Mesothelial cell of epicardium (in vitro differentiated cells): ENCODE measurements at places on chromosomes 5 and 9.
A peak's percentile ranks its signal among the peaks of the same experiment; 100 is the strongest.

DNA sequence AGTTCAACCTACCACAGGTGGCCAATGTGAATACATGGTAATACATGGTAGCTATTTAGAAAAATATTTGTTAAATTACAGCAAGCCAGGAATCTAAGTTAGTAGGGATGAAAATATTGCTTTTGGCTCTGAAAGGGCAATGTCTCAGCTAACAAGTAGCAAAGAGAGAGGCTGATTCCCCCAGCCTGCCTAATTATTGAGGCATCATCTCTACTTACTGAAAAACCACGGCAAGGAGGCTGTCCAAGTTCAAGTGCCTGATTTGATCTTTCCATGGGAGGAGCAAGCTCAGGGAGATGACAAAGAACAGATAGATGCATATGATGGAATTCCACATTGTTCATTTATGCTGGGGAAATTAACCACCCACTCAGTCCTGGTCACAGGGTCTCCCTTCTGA is 28.7 kb upstream of the UBTD2 start:
- no peak for DNase-seq
- no peak overlapping the region for H3K27ac ChIP-seq
- H3K36me3 ChIP-seq = no peaks in the 10 kb centered on the region
- H3K27me3 ChIP-seq = no peaks in the 10 kb centered on the region

GRCh38 chr9:99954819-99955218 is 48.4 kb downstream of the STX17 start:
- peak overlapping the region; percentile 44 for H3K27ac ChIP-seq
- no peaks in the 10 kb centered on the region for H3K27me3 ChIP-seq
- H3K4me3 ChIP-seq = no peak overlapping the region
- H3K4me1 ChIP-seq = peaks cover 11% of the 10 kb centered on the region
- DNase-seq = no peak
- peaks cover 46% of the 10 kb centered on the region for H3K36me3 ChIP-seq

DNA sequence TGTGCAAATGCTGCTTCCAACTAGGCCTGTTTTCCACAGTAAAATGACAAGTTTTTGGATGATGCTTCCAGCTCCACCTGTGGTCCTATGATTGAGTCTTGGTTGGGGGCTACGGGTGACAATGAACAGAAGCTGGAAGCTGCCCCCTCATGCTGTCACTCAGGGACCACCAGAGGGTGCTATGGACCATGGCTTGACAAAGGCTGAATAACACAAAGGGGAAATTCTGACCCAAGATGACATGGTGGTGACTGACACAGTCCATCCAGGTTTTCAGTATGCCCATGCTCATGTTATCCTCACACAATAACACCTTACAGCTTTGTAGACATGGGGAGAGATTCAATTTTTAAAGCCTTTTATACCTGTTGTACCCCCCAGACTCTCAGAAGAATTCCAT is 23.9 kb upstream of the SAP30L start:
- DNase-seq = no peak
- H3K4me3 ChIP-seq = no peak overlapping the region
- no peak overlapping the region for H3K27ac ChIP-seq
- no peaks in the 10 kb centered on the region for H3K27me3 ChIP-seq
- H3K36me3 ChIP-seq = peaks cover 25% of the 10 kb centered on the region
- peaks cover 10% of the 10 kb centered on the region for H3K4me1 ChIP-seq

GRCh38 chr5:67858471-67859031 is 357.0 kb upstream of the PIK3R1 start:
- H3K4me1 ChIP-seq = peaks cover 6% of the 10 kb centered on the region
- no peaks in the 10 kb centered on the region for H3K27me3 ChIP-seq
- no peak overlapping the region for H3K4me3 ChIP-seq
- no peak overlapping the region for H3K27ac ChIP-seq
- no peaks in the 10 kb centered on the region for H3K36me3 ChIP-seq
- no peak for DNase-seq

DNA sequence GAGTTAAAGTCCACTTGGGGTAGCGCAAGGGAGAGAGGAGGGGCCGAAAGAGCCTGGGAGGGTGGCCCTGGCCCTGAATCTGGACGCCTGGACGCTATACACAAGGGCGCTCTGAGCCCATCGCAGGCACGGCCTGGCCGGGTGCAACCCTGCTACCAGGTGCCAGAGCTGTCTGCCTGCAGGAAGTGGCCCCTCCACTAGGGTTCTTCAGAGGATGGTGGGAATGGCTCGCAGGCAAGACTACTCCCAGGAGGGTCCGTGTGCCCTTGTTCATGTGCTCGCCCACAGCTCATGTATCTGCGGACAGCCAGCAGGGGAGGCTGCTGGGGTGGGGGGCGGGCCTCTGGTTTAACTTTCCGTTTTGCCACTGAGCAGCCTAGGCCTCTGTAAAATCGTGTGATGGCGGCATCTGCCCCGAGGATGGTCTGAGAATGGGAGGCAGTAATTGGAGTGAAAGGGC is 1.4 kb upstream of the NKD2 start:
- H3K4me3 ChIP-seq = peak overlapping the region; percentile 43
- no peak for DNase-seq
- peaks cover 74% of the 10 kb centered on the region for H3K27me3 ChIP-seq
- H3K36me3 ChIP-seq = no peaks in the 10 kb centered on the region
- no peak overlapping the region for H3K27ac ChIP-seq

GRCh38 chr5:95043648-95044047 is 241.2 kb downstream of the MCTP1 start:
- H3K27me3 ChIP-seq = no peaks in the 10 kb centered on the region
- DNase-seq = no peak
- H3K27ac ChIP-seq = no peak overlapping the region
- H3K4me3 ChIP-seq = no peak overlapping the region
- H3K36me3 ChIP-seq = no peaks in the 10 kb centered on the region
- peaks cover 7% of the 10 kb centered on the region for H3K4me1 ChIP-seq

DNA sequence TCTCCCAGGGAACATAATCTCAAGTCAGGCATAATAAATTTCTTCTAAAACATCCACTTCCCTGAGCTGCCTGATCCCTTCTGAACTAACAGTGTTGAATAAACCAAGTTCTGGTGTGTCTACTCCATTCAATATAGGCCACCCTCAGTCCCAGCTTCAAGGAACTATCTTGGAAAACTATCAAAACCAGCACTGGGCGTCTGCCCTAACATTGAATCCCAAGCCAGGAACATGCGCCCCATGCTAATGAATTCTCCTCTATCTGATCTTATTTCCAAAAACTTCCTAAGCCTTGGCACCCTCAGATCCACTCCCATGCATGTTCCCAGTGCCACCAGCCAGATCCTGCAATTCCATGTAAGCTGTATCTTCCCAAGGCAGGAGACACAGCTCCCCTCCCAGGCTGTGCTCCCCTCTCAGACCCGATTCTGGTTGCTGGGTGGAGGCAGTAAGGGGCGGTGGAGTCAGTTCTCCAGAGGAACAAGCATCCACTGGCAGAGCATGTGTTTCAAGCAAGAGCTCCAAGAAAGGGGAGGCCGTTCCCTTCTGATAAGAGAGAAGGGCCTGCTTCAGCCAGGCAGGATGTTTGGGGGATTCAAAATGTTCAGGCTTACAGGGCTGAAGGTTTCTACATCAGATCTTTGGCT is 13.1 kb upstream of the FOXI1 start:
- peaks cover 53% of the 10 kb centered on the region for H3K27me3 ChIP-seq
- no peaks in the 10 kb centered on the region for H3K36me3 ChIP-seq
- H3K4me3 ChIP-seq = no peak overlapping the region
- no peak for DNase-seq
- no peaks in the 10 kb centered on the region for H3K4me1 ChIP-seq

DNA sequence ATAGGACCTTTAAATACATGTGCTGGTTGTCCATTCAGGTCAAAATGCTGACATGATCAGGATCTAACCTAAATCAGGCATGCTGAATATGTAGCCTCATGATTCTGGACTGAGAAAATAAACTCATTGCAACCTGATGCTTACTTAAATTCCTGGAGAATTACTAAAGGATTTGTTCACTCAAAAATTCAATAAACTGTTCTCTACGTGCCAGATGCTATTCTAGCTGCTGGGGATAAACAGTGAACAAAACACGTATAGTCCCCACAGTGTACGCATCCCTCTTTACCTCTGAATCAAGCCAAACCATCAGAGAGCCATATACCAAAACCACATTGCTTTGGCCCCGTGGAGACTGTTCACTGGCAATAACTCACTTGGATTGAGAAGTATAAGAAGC is 6.1 kb downstream of the SCAI start:
- no peaks in the 10 kb centered on the region for H3K27me3 ChIP-seq
- no peak for DNase-seq
- no peak overlapping the region for H3K4me3 ChIP-seq
- H3K36me3 ChIP-seq = peaks cover 19% of the 10 kb centered on the region
- no peak overlapping the region for H3K27ac ChIP-seq

GRCh38 chr5:103587185-103587748 is 24.7 kb upstream of the NUDT12 start:
- DNase-seq = no peak
- H3K4me3 ChIP-seq = no peak overlapping the region
- no peaks in the 10 kb centered on the region for H3K27me3 ChIP-seq
- H3K36me3 ChIP-seq = no peaks in the 10 kb centered on the region

DNA sequence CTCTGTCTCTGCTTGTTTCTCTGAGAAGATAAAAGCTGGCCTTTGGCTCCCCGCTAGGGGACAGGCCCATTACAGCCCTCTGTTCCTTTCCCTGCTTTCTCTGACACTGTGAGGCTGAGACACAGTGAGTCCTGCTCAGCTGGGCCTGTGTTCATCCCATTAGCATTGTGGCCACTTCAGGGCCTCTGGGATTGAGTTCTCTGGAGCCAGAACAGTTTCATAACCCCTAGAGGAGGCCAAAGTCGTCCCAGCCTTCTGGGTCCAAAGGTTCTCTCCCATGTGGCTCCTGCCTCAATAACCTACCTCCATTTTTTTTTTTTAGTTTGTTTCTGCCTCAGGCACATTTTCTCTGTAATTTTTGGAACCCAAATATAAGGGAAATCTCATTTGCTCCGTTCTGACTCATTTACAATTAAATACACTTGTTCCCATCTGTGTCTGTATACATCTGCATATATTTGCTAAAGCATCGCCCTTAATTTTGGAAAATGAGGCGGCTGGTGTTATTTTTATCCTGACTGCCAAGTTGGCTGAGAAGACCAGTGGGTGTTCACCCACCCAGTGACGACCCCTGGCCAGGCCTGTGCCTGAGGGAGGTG is 27.3 kb upstream of the CTNNA1 start:
- H3K27ac ChIP-seq = peak overlapping the region; percentile 96
- H3K4me3 ChIP-seq = peak overlapping the region; percentile 20
- DNase-seq = no peak
- H3K36me3 ChIP-seq = no peaks in the 10 kb centered on the region

GRCh38 chr9:121990600-121991306 is 102.4 kb downstream of the TTLL11 start:
- no peaks in the 10 kb centered on the region for H3K36me3 ChIP-seq
- no peak overlapping the region for H3K27ac ChIP-seq
- no peak for DNase-seq
- no peak overlapping the region for H3K4me3 ChIP-seq

- H3K4me1 ChIP-seq = peaks cover 2% of the 10 kb centered on the region
- no peak overlapping the region for H3K27ac ChIP-seq
- H3K27me3 ChIP-seq = no peaks in the 10 kb centered on the region
- peaks cover 50% of the 10 kb centered on the region for H3K36me3 ChIP-seq
Observed at GRCh38 chr5:5150667-5151066, 10.5 kb downstream of the ADAMTS16 start.

DNA sequence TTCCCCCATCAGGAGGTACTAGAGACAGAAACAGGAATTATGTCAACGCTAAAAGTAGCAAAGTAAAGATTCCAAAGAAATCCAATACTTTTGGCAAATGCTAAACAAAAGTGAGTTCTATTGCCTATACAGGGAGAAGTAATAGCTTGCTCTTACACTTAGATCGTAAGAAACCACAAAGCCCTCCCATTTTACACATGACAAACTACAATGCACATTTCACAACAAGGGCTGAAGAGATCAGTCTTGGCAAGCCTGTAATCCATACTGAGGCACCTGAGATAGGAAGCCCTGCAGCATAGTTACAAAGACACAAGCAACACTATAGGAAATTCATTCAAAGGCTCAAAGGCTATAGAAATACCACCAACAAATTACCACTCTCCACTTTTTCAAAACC is 7.7 kb downstream of the HNRNPK start:
- H3K4me3 ChIP-seq = no peak overlapping the region
- H3K27me3 ChIP-seq = no peaks in the 10 kb centered on the region
- peaks cover 27% of the 10 kb centered on the region for H3K4me1 ChIP-seq
- peaks cover 77% of the 10 kb centered on the region for H3K36me3 ChIP-seq
- DNase-seq = no peak
- peak overlapping the region; percentile 15 for H3K27ac ChIP-seq

DNA sequence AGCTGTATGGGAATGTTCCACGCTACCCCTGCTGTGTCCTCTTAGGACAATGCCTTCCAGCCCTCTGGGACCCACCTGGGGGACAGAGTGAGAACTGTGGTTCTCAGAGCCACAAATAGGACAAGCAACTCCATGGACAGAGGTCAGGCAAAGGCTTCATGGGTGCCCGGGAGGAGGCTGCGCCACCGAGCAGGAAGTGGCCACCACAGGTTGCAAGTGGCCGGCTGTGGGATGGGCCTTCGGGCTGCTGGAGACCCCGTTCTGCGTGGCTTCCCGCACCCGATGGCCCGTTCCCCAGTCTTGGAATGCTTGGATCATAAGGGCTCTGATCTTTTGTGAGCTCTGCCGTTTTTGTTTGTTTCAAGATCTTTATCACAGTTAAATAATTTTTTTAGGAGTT is 118.8 kb downstream of the BOD1 start:
- no peak for DNase-seq
- H3K27me3 ChIP-seq = peaks cover 11% of the 10 kb centered on the region
- no peak overlapping the region for H3K4me3 ChIP-seq
- H3K36me3 ChIP-seq = no peaks in the 10 kb centered on the region

- no peak for DNase-seq
- no peaks in the 10 kb centered on the region for H3K27me3 ChIP-seq
- no peak overlapping the region for H3K4me3 ChIP-seq
- no peak overlapping the region for H3K27ac ChIP-seq
- peaks cover 14% of the 10 kb centered on the region for H3K4me1 ChIP-seq
- H3K36me3 ChIP-seq = no peaks in the 10 kb centered on the region
Observed at GRCh38 chr5:140398379-140398811, 3.2 kb upstream of the ANKHD1 start.

DNA sequence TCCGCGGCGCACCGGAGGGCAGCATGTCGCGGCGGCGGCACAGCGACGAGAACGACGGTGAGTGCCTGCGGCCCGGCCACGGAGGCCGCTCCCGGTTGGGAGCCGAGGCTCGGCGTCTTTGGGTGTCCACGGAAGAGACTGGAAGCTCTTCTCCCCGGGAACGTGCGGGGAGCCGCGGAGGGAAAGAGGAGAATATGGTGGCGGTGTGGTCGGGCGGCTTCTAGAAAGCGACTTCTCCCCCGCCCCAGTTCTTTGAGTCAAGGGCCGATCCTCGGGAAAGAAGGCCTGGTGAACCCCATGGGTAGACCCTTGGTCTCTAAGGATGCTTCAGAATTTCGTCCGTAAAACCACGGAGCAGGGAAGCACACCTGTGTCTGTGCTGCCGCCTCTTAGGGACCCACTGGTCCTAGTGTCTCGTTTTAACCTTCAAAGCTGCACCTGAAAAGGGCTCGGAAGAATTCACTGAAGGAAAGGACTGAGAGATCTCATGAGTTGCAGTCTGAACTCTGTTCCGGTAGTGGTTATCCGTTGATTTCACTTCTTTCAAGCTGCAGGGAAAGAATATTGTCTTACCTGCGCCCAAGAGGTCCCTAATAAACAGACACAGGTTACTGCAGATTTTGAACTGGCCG is 354 bp downstream of the NCBP1 start:
- no peaks in the 10 kb centered on the region for H3K27me3 ChIP-seq
- H3K4me3 ChIP-seq = peak overlapping the region; percentile 83
- no peaks in the 10 kb centered on the region for H3K36me3 ChIP-seq
- H3K27ac ChIP-seq = peak overlapping the region; percentile 100
- H3K4me1 ChIP-seq = peaks cover 34% of the 10 kb centered on the region
- no peak for DNase-seq

- no peaks in the 10 kb centered on the region for H3K36me3 ChIP-seq
- peak within 1 kb of the TSS; percentile 84 for H3K27ac ChIP-seq
- DNase-seq = peak; percentile 56
- H3K4me3 ChIP-seq = peak within 1 kb of the TSS; percentile 76
- H3K27me3 ChIP-seq = no peaks in the 10 kb centered on the region
- peaks cover 38% of the 10 kb centered on the region for H3K4me1 ChIP-seq
Observed at GRCh38 chr5:75611311-75612225, at the start of gene ANKDD1B. TSS of gene ANKDD1B (plus strand) at chr5:75611453. CDS start at chr5:75611635, 182 bp downstream.
